ENCODE measurements at places on chromosomes 12 and 14. TPM values are rescaled to one million over a fixed set of nuclear protein-coding genes. Genes with fewer than 3 reads are reported as not detected.

Gene NINJ2
- total RNA-seq, result 14.8 TPM

Gene KRT6A
- 13.2 TPM for total RNA-seq

Gene HSPB8
- 40.7 TPM for total RNA-seq

Gene AICDA
- total RNA-seq, result not detected

Gene KRT72
- total RNA-seq, result 0.31 TPM

Gene LMNTD1
- total RNA-seq, result not detected

Gene CLEC1B
- total RNA-seq, result not detected

Gene FAM177A1
- 123 TPM for total RNA-seq
